Purkinje cell (primary cell): ENCODE measurements at places on chromosomes 1 and 21. TPM values are rescaled to one million over a fixed set of nuclear protein-coding genes. Genes with fewer than 3 reads are reported as not detected.

The KCNH1 gene
- 1.2 and 4.6 TPM in 2 replicates for polyA plus RNA-seq

The GNAT2 gene
- polyA plus RNA-seq = not detected in 2 replicates

The CFAP107 gene
- not detected in 2 replicates for polyA plus RNA-seq

The USP33 gene
- polyA plus RNA-seq = 59.8 and 68.6 TPM in 2 replicates

The S1PR1 gene
- polyA plus RNA-seq = 24.9 and 36.8 TPM in 2 replicates

The BARHL2 gene
- 0.15 TPM in 1 of 2 replicates, not detected in the other for polyA plus RNA-seq

The DDOST gene
- 63.0 and 67.5 TPM in 2 replicates for polyA plus RNA-seq

The SKI gene
- polyA plus RNA-seq = 1.2 and 1.6 TPM in 2 replicates

The CD46 gene
- 69.0 and 77.2 TPM in 2 replicates for polyA plus RNA-seq
